ENCODE measurements at places on chromosomes 5 and 9.

DNA sequence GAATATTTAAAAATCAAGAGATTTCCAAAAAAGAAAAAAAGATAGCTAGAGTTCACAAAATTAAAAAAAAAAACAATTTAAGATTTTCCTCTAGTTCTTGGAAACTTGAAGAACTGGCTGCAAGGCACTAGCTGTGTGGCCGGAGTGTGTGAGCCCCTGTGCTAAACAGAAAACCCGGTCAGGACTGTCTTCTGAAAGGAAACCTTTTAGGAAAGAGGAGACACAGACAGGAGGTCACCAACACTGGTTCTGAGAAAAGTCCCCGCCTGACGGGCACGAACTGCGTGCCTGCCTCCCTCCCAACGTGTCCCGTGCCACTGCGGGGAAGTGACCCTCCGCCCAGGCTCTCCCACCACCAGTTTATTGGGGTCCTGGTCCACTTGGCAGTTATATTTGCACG, 15.2 kb downstream of the TTF1 start:
- no peak for DNase-seq

DNA sequence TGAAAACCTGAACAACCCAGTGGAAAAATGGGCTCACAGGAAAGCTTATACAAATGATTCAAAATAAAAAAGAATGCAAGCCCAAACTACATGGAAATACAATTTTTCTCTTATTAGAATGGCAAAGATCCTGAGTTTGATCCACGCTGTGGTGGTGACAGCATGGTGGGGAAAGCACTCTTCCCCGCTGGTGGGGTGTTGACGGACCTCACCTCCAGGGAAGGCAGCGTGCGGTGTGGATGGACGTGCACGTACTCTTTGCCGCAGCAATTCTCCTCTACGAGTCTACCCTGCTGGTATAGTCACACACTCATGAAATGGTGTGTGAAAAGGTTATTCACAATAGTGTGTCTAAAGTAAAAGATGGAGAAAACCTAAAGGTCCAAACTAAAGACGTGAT, 5.9 kb upstream of the ZFP62 start:
- no peak for DNase-seq

DNA sequence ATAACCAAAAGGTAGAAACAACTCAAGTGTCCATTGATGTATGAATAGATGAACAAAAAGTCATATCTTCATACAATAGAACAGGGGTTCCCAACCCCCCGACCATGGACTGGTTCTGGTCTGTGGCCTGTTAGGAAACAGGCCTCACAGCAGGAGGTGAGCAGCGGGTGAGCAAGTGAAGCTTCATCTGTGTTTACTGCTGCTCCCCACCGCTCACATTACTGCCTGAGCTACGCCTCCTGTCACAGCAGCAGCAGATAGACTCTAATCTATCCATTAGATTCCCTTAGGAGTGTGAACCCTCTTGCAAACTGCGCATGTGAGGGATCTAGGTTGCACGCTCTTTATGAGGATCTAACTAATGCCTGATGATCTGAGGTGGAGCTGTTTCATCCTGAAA, 478.0 kb downstream of the BRINP1 start:
- DNase-seq, result no peak

- DNase-seq, result peak; percentile 32
These were observed 10.6 kb upstream of the PPP1R26 start for GRCh38 chr9:135468854-135469521.

DNA sequence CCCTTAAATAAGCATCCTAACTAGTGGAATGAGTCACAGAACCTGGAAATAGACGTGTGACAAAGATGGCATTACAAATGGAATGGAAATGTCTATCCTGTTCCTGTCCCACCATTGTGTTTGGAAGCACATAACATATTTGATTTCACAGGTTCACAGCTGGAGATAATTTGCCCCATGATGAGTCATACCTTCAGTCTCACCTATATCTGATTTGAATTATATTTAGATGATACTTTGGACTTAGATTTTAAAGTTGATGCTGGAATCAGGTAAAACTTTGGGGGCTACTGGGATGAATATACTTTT, 92.5 kb downstream of the CEMIP2 start:
- DNase-seq, result no peak

DNA sequence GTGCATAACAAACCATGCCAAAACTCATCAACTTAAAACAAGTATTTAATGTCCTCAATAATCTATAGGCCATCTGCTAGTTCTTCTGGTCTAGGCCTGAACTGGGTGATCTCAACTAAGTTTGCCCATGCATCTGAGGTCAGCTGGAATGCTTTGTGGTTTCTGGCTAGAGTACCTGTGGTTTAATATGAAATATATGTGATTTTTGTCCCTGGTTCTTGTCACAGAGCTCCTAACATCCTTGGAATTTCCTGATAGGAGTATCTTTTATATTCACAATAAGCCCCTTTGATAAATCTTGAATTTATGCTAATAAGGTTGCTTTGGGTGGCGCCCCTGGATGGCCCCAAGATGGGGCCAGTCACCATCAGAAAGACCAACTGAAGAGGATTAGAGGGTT, 535.9 kb downstream of the DNAH5 start:
- no peak for DNase-seq

GRCh38 chr9:102986425-102986824, 8.7 kb upstream of the CYLC2 start:
- DNase-seq, result no peak

- no peak for DNase-seq
These were observed 234.4 kb downstream of the ARHGAP26 start for GRCh38 chr5:143004361-143005145.

GRCh38 chr9:119951090-119951489, 581.9 kb upstream of the BRINP1 start:
- DNase-seq, result no peak

- no peak for DNase-seq
These were observed 6.5 kb downstream of the ERGIC1 start for GRCh38 chr5:172840432-172841154.

DNA sequence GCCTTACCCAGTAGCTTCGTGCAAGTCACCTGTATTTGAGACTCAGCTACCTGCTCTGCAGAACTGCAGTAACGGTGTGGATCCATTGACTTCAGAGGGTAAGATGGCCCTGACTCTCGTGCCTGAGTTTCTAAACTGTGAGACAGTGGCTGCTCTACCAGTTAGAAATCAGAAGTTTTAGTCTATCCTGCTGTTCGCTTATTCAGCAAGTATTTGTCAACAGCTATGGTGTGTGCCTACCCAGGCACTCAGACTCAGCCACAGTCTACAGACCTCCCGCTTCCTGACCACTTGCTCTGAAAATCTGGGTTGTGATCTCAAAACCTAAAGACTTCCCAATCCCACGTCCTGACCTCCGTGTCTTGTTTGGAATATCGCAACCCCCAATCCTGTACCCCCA, 13.5 kb downstream of the AQP3 start:
- DNase-seq, result no peak

DNA sequence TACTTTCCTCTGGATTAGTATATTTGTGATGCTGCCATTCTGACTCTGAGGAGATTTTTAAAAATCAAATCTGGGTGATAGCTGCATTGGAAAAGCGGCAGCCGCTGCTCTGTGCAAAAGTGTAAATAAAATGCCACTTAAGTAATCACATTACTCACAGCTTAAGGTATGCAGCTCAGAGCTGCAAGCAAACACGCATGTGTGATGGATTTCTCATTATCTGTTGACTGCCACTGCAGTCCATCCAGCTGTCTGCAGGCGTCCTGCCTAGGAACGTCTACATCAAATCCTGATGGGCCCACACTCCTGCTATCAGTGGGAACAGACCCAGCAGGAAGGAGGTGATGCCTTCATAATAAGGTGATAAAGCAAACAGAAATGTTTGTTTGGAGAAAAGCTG, 216.9 kb downstream of the SPOCK1 start:
- no peak for DNase-seq

DNA sequence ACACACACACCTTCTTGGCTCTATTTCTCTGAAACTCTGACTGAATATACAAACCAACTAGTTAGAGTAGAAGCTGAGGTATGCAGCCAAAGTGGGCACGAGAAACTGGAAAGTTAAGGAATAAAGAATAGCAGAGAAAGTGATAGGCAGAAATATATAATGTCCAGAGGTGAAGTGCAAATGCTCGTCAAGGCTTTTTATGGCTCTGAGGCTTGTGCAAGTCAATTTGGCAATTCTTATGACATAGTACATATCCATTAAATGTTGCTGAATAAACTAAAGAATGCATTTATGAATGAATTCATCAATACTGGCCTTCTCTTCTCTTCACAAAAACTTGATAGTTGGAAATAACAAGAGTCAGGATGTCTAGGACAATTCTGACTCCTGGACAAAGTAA, 490.1 kb upstream of the DMAC1 start:
- no peak for DNase-seq

- no peak for DNase-seq
These were observed 740.2 kb upstream of the ZNF608 start for GRCh38 chr5:125486634-125487033.

- DNase-seq, result no peak
These were observed 58.1 kb downstream of the STARD4 start for GRCh38 chr5:111454198-111454622.

GRCh38 chr9:130498298-130498917, 53.6 kb downstream of the ASS1 start:
- no peak for DNase-seq
